Left kidney (tissue), 8 donors: ENCODE measurements at places on chromosomes 3 and 15. TPM values are rescaled to one million over a fixed set of nuclear protein-coding genes. Genes with fewer than 3 reads are reported as not detected.

Gene FMN1
- polyA plus RNA-seq, result 23.1 TPM

Gene CASR
- polyA plus RNA-seq, result 24.9 TPM

Gene ANKRD34C
- 0.10 TPM for polyA plus RNA-seq

Gene MITF
- 40.7 TPM for polyA plus RNA-seq

Gene GPR149
- polyA plus RNA-seq, result not detected

Gene SRGAP3
- 19.5 TPM for polyA plus RNA-seq

Gene FEZF2
- polyA plus RNA-seq, result not detected

Gene ZMYND10
- polyA plus RNA-seq, result 4.2 TPM

Gene RAD51
- polyA plus RNA-seq, result 16.9 TPM

Gene MUC13
- not detected for polyA plus RNA-seq

Gene HIGD2B
- polyA plus RNA-seq, result not detected
